Stimulated activated naive B cell treated with anti-CD40 and anti-IgM and Interleukin-4, amounts not matched to agents 10 μg/mL and 1 μg/mL and 100 μg/mL, for 72 hours (primary cell): ENCODE measurements at places on chromosomes 3 and 15.

- DNase-seq: no peak
Observed at GRCh38 chr3:114846779-114847178, 300.3 kb downstream of the ZBTB20 start.

DNA sequence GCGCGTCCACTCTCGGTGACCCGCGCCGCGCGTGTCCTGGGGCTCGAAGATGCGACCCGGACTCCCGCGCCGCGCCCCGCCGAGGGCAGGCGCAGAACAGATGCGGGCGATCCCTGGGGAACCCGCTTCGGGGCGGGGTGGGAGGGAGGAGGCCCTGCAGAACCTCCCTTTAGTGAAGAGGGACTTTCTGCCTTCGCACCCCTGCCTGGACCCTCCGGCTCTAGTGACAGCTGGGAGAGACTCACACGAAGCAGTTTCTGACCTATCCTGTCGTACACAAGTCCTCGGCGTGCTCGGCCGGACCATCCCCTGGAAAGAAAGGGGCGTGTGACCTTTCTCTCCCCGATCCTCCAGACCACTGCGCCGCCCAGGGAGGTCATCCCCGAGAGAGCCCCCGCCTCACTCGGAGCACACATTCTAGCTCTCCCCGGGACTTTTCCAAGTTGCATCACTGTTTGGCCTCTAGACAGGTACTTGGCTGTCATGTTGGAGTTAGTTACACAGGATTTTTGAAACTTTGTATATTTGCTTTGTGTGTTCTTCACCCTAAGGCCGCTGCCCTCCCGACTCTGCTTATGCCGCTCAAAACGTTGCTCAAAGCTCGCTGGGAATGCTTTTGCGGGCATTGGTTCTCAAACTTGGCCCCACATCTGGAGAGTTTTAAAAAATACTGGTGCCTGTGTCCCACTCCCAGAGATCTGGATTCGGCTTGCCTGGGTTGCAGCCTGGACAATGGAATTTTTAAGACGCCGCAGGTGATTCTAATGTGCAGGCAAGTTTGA lies 582 bp downstream of the CGNL1 start:
- DNase-seq: no peak

GRCh38 chr3:194472290-194472920 lies 14.4 kb downstream of the ATP13A3 start:
- no peak for DNase-seq

DNA sequence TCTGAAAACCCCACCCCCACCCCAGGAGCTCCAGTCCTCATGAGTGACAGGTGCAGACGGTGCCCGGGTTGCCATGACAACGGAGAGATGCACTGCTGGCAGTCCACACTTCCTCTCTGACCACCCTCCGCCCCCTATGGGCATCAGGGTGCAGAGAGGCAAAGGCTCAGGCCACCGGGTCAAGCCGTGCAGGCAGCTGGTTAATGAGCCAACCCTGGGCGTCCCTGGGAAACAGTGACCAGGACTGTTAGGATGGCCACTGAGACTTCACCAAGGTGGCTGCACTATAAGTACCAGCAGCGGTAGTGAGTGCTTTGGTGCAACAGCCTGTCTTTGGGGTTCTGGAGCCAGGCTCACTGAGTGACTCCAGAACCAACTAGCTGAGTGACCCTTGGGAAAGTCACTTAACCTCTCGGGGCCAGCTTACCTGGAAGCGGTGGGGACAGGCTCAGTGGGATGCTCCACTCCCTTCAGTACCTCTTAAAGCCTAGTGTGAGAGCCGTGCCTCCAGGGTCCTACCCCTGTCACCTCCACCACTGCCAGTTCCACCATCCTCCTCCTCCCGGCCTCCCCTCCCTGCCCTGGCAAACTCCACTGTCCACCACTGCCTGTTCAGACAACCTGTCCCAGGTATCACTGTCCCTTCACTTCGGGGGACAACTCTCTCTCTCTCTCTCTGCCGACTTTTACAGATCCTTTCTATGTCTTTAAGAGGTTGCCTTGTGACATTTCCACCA lies 121.0 kb upstream of the PRR20G start:
- DNase-seq: no peak

DNA sequence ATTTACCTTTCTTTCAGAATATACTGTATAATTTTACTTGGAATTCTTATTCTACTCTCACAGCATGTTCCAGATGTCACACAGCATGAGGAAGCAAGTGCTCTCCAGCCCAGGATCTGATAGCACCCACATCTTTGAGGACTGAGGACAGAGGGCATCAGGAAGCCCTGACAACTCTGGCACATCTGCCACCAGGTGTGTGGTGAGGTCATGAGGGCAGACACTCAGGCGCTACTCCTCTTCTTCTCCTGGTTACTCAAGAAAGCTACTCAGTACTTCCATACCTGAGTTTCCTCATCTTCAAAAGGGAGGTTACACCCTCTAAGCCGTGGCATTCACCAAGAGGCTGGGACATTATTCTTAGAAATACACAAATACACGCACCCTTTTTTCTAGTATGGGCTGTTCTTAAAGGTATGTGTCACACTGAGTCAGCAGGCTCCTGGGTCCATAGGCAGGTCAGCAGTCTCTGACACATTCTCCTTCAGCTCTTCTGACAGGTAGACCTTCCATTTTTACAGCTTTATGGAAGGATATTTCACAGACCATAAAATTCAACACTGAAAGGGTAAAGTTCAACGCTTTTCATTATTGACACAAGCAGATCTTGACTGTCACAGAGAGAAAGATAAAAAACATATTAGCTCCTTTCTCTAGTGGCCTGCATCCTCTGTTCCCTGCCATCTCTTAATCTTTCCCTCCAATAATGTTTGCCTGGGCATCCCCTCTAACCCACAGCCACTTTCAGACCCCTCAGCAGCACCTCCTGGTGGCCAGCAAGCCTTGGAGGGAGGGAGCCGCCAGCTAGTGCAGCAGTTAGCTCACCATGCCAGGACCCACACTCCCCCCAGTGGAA lies 103.2 kb upstream of the TJP1 start:
- no peak for DNase-seq

- DNase-seq: no peak
Observed at GRCh38 chr3:182487143-182487542, 306.2 kb upstream of the ATP11B start.

- DNase-seq: no peak
Observed at GRCh38 chr3:14877469-14877868, 58.7 kb downstream of the FGD5 start.

DNA sequence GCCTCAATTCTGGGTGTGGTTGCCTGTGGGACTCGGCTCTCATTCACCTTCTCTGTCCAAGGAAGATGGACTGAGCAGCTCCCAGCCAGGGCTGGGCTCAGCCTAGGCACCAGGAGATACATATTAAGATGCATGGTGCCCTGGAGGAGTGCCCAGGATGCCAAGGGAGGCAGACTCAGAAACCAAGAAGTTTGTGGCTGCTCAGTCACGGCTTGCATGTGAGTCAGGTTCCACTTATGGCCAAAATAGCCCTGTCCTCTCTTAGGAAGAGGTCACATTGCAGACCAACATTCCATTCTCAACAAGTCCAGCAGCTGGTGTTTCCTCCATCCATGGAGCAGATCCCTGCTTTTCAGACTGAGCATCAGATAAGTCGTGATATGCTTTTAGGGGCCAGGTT lies 21.8 kb downstream of the CDCP1 start:
- no peak for DNase-seq

DNA sequence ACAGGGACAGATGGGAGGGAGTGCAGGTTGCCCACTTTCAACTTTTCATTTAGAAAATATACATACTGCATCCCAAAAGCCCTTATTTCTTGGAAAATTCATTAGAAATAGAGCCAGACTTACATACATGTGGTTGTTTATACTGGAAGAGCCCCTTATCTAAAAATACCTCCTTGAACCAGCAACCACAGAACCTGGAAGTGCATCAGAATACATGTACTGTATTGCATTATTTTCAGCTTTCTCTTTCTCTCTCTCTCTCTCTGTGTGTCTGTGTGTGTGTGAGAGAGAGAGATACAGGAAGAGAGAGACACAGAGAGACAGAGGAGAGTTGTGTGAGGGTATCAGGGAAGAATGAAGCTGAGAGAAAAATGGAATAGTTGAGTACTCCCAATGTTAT lies 29.5 kb upstream of the LSAMP start:
- no peak for DNase-seq

DNA sequence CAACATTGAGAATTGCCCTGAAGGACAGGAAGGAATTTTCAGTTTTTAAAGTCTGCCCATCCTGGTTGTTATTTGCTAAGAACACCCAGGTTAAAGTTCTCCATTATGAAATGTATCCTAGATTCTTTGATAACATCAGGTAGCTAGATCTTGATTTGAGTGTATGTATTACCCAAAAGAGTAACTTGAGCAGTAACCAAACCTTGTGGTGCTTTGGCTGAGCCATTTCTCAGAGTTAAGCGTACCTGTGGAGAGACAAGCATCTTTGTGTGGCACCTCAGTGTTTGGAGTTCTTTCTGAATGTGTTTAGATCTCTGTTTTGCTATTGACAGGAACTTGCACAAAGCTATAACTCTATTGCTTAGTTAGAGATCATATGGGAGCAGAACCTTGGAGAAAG lies 20.4 kb downstream of the CEP97 start:
- DNase-seq: no peak
